SK-N-MC (cell line): ENCODE measurements at places on chromosomes 6 and 20.

DNA sequence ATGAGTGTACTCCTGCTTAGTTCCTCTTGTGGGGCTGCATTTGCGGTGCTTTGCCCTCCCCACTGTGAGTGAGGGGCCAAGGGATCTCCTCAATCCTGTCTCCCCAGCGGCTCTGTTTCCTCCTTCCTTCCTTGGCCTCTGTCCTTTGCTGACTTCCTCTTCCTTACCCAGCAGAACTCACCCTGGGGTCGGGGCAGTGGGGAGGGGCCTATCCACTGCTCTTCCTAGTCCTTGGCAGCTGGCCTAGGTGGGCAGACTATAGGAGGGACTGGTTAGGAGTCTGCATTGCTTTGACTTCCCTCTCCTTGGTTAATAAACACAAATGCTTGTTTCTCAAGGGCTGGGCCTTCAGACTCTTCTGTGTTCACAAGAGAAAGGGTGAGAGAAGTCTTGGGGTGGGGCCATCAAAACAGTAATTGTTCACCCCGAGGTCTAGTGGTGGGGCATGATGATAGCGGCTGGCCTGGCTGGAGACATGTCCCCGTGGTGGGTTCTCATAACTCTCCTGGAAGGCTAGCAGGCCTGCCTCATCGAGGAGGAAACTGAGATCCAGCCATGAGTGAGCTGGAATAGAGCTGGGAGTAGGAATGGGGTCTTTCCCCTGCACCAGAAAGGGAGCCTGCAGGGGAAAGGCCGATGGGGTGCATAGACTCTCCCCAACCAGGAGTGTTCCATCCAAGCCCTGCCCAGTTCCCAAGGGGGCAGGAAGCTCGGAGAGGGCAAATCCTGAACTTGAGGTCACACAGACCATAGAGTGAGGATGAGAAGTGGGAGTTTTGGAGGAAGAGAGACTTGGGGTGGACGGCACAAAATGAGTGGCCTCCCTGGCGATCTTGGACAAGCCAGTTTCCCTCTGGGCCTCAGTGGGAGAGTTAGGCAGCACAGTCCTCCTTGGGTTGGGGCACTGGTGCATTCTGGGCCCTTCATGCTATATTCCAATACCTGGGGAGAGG is 12.7 kb downstream of the FAM110A start:
- DNase-seq: no peak

GRCh38 chr20:55010761-55011160 is 535.4 kb downstream of the DOK5 start:
- DNase-seq: no peak

DNA sequence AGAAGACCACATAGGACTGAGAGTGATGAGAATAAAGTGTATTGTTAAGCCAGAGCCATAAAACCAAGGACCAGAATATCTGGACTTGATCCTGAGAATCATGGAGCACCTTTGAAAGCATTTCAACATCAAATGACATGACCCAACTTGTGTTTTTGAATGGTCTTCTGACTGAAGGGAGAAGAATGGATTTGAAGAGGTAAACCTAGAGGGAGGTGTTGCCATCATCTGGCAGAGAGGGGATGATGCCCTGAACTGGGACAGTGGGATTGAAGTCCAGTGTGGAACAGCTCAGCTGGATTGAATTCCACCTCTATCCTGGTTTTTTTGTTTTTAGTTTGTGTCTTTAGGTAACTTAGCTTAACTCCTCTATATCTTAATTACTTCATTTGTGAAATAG is 570.0 kb downstream of the TBC1D32 start:
- DNase-seq: no peak

DNA sequence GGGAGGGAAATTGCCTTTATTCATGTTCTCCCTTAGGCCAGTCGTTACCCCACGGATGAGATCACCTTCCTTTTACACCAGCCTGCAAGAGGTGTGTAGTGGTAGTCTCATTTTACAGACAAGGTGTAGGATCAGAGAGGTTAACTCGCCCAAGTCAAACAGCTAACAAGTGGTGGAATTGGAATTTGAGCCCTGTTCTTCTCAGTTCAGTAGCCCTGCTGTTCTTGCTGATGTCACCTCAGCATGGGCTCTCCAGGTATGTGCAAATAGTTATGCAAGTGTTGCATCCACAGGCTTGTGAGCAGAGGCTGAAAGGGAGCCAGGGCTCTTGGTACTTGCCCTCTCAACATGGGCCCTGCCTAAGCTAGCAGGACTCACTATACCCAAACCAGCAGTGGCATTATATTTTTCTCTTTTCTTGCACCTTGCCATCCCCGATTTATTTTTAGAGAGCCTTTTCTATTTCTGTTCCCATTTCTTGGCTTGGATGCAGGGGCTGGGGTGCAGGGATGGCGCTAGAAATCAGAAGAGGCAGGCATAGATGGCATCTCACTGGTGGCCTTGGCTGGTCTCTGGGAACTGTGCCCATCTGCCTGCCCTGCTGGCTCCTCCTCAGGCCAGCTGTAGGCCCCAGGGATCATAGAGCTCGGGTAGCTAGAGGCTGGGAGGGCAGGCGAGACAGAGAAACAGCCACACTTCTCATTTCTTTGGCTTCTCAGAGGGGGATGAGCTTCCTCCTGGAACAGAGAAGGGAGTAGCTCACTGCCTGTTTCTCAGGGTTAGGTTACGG is 18.2 kb downstream of the PPARD start:
- no peak for DNase-seq

DNA sequence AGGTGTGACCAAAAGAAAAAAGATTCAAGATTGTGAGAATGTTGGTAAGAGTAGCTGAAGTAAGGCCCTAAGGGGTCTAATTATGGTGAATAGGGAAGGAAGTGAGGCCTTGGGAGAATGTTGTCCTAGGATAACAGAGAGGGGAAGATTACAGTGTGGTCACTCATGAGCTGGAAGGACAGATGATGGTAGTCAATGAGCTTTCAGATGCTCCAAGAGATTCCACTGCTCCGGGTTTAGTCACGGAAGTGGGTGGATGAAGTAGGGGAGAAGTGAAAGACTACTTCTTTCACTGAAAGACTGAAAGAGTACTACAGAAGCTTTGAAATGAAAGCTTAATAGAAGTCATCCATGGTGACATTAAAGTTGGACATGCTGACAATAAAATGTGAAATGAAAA is 108.5 kb downstream of the MMS22L start:
- DNase-seq: no peak

GRCh38 chr6:112296122-112296521 is 41.8 kb upstream of the LAMA4 start:
- DNase-seq: no peak

GRCh38 chr6:40791004-40791403 is 203.8 kb upstream of the LRFN2 start:
- DNase-seq: no peak

DNA sequence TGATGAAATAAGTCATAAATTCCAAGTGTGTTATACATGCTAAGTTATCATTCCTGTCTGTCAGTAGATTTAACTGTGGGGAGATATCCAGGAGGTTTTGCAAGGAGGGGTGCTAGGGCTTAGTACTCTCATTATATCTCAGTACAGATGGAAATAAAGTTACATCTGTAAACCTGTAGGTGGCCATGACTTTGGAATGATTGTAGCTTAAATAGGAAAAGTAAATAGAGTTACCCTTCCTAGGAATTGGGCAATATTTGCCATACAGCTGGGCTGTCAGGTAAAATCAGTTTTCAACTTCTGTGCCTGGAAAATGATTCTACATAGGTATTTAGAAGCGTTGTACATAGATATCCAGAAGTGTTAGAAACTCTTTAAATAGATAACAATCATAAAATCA is 19.8 kb upstream of the TGM3 start:
- no peak for DNase-seq

DNA sequence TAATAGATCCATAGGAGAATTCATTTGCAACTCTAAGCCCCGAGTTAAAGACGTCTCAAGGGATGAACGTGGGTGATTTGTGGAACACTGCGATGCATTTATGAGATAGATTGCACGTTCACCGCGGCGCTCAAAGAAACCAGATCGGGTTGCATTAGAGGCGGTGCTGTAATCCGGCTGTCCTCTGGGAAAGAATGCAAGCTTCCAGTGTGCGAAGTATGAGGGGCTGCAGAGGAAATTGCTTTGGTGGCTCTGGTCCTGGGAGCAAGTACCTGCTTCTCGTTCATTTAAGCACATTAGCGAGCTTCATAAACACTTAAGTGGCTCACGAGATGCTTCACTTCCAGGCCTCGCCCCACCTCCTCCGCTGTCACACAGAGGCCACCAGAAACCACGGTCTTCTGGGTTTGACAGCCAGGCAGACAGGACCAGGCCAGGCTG is 182.3 kb downstream of the CDH4 start:
- DNase-seq: no peak

GRCh38 chr20:62381202-62381797 is 5.6 kb upstream of the RPS21 start:
- DNase-seq: no peak

DNA sequence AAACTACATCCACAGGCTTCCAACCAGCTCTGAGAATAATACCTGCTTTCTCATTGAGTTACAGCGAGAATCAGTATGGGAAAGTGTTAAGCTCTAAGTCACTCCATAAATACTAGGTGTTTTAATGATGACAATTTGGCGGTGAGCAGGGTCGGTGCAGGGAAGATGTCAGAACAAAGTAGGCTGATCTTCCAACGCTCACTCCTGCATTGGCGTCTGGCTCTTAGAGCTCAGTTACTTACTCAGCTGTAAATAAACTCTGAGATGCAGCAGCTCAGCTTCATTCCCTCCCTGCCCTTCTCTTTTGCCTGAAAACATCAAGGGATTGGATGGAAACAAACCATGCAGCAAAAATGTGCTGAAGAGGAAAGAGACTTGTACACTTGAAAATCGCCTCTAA is 102.5 kb upstream of the SPACA1 start:
- DNase-seq: no peak

GRCh38 chr20:8309634-8310033 is 177.6 kb downstream of the PLCB1 start:
- DNase-seq: peak; percentile 39

DNA sequence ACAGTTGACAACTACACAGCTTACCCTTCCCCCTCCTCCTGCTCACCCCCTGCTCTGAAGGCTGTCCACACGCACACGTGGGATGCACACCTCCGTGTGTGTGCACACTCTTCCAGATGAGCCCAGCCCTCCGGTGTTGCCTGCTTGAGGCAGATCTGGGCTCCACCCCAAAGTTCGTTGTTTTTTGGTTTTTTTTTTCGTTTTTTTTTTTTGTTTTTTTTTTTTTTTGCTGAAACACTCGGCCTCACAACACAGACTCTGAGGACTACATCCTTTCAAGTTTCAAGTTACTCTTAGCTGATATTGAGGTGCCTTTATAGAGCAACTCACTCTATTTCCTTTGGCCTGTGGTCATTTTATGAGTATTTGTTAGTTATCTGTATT is 88.2 kb downstream of the RREB1 start:
- DNase-seq: no peak

DNA sequence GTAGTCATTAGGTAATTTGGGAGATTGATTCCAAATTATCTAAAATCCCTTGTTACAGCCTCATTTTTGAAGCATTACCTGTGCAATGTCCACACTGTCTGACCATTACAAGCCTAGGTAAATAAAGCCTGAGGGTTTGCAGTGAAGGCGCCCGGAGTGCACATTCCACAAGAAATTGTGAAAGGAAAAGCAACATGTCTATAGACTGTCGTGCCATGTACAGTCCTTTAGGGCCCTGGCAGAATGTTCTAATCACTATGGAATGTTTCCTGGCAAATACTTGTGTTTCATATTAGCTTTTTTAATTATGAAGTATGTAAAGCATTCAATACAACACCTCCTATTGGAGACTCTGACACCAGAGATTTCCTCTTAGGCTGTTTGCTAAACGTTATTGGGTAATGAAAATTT is 28.9 kb downstream of the PREP start:
- DNase-seq: no peak

GRCh38 chr6:45815466-45816125 is 200.1 kb downstream of the CLIC5 start:
- no peak for DNase-seq

- no peak for DNase-seq
Observed at GRCh38 chr20:7702141-7702540, 238.1 kb downstream of the HAO1 start.

- no peak for DNase-seq
Observed at GRCh38 chr6:166530211-166531095, 56.0 kb downstream of the RAMACL start.
